NCI-H748 treated with DMSO at 0.1 percent for 48 hours (cell line): ENCODE measurements at places on chromosomes 7 and 10.

DNA sequence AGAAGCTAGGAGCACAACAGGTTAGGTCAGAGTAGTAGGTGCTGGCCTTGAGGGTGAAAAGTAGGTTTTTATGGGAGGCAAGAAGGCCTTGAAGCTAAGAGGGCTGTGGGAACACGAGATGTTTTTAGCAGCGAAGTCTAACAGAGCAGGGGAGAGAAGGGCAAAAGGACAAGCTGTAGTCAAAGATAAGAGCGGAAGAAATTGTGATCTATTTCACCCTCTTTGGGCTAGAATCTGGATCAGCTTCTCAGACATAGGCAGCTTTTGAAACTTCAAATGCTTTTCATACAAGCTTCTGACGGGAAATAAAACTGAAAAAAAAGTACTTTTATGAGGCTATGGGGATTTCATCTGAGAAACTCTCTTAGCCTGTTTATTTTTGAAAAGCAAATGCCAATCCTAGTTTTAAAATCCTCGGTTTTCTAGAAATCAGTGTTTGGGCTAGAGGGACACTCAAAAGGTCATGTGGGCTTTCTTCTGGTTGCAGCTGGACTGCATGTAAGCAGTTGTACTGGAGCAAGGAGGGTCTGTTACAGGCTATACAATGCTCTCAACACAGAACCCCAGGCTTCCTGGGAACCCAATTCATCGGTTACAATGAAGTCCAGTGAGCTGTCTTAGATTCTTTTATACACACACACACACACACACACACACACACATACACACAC lies 83.6 kb downstream of the RNF216 start:
- DNase-seq: no peak

GRCh38 chr7:84668116-84668515 lies 473.5 kb upstream of the SEMA3A start:
- no peak for DNase-seq

- peak; percentile 18 for DNase-seq
These were observed 518 bp downstream of the WAPL start for GRCh38 chr10:86520871-86521677.

DNA sequence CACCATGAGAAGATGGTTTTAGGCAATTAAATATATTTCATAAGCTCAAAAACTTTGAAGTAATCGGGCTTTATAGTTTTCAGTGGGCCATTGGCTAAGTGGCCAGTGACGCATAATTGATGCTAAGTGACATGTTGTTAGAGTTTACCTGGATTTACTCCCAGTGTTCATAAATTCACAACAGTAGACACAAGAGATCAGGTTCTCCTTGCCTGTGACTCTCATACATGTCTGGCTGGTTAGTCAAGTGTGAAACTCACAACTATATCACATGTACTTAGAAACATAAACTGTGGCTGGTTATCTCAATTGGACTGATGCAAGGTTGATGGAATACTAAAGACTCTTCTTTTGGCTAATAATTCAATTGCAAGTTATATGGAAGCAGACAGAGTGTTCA lies 26.2 kb downstream of the ASB15 start:
- no peak for DNase-seq

DNA sequence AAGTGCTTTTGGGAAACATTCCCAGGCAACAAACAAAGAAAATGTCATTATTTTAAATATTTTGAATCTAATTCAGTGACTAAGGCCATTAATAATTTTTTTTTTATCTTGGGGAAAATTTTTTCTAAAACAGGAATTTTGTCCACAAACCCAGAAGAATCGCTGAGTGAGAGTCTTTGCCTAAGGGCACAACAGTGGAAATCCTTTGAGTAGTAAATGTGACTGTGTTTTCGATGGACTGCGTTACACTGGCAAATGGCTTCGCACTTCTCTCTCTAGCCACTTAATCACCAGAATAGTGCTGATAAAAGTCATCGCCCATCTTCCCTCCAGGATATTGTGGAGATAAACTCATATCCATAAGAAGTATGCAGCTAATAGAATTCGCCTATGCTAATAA lies 430.3 kb upstream of the AKR1E2 start:
- DNase-seq: no peak

DNA sequence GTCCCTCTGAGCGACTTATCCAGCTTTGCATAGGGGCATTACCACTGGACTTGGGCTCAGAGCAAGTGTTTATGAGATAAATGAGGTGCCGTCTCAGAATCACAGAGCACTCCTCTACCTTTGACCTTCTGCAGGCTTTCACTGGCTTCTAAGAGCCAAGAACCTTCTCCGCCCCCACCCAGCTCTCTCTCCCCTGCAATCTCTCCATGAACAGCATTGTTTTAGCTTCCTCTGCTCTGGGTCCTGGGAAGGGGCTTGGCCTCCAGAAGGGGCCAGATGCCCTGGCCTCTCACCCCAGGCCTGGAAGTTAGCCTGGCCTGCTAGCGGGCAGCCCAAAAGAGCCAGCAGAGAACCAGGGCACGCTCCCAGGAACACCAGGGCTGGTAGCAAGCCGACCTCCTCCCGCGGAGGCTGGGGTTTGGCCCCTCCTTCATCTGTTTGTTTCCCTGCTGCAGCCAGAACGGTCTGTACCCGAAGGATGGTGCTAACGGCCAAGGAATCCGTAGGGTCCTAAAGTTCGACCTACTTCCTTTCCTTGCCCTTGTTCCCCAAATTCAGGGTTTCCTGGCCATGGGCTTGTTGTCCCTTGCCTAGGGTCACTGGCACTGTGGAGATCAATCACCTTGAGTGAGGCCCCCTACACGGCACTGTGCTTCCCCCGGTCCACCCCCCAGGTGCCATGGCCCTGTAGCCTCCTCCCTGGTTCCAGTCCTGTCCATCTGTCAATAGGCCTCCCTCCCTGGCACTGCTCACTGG lies 18.7 kb upstream of the DDIT4 start:
- no peak for DNase-seq

DNA sequence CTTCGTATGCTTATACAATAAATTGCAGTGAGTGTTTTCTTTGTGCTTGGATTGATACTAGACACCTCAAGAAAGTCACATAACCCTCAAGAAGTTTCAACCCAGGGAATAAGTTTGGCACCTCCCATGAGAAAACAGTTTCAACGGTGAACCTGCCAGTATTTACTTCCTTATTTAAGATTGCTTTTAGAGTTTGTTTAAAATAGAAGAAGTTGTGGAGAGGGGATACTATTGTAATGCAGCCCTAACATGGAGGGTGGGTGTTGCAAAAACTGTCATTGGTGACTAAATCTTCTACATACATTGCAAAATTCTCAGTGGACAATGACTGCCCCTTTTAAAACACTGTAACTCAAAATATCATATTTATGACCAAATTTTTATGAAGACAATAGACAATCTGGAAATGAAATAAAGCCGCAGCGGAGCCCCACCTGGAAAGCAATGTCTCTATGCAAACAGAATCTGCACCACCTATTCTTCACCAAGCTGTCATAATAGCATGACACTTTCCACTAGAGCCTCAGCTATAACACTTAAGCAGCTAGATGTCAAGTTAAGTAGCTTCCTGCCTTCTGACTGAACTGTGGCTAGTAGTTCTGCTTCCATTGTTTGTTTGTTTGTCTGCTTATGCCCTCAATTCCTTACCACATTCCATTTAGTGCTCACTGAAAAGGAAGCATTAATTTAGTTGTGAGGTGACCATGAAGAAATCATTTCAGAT lies 98.2 kb downstream of the MDFIC start:
- DNase-seq: no peak

DNA sequence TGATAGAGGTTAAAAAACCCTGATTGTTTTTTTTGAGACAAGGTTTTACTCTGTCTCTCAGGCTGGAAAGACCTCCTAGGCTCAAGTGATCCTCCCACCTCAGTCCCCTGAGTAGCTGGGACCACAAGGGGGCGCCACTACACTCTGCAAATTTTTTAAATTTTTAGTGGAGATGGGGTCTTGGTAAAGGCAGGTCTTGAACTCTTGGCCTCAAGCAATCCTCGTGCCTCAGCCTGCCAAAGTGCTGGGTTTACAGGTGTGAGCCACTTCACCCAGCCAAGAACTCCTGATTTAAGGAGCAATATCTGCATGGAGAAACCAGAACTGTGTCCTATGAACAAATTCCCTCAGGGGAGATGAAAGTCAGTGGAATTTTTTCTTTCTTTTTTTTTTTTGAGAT lies 7.3 kb upstream of the KLHDC10 start:
- peak; percentile 35 for DNase-seq

DNA sequence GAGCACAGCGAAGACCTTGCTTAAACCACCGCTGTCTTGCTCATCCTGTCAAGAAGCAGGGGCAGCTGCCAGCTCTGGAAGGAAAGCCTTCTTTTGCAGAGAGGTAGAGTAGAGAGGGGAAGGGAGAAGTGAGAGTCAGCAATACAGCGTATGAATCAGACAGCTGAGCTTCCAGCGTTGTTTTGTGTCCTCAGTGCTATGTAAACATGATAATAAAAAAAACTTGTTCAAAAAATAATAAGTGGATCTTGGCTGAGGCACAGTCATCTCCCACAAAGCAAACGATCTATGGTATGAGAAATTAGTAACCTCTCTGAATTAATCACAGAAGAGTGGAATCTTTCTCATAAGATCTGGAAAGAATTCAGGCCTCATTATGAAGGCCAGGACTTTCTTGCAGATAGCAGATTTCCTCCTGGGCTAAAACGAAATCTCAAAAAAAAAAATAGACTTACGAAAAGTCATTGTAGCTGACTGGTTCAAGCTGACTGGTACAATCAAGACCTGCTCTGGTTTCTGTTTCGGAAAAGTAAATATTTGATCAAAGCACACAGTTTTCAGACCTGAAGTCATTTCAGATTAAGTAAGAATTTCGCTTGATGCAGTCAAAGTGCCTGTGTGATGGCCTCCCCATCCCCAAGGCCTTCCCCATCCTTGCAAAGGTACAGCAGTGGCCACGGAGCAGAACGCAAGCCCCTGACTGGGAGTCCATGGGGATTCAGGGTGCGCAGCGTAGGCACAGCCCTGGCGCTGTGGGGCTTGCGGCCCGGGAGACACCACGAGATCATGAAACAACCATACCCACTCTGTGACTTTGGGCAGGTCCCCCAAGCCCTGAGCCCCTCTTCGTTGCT lies 29.4 kb downstream of the CHST15 start:
- no peak for DNase-seq

DNA sequence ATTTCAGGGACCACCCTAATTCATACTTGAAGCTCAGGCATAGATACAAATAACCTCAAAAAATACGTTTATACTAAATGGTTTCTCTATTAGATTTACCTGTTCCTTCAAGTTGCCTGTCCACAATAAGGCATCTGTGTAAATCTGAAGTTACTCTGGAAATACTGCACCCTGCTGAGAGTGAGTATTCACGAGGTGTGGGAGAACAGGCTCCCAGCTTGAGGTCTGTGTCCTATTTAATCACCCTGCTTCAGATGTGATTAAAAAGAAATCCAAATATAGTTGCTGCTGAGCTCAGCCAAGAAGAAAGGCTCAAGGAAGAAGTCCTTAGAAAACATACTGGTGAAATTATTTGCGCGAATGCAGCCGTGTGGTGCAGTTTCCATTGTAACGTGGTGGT lies 136.8 kb downstream of the KLF6 start:
- DNase-seq: no peak

DNA sequence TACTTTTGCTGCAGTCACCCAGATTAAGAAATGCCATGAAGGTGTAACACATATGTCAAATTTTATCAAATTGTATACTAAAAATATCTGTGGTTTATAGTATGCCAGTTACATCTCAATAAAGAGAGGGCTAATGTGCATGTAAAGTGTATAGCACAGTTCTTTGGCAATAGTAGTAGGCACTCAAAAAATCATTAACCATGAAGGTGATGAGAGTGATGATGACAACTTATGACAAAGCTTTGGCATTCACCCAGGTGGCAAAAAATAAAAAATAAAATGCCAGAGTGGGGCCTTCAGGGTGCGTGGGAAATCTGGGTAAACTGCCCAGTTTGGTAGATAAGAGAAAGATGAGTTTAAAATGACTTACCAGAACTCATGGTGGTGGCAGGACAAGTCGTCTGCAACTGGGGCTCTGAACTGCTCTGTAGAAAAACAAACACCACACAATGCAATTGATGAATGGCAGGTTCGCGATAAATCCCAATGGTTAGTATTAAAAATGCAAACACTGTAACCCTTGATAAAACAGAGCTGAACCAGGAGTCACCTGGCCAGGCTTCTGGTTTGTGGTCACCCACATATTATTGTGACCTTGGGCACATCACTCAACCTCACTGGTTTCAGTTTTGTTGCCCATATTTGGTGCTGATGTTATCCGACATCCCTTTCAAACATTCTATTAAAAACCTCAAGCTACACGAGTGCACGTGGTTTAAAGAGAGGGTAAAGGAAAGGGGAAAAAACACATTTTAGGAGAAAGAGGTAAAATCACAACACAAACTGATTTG lies 120.2 kb downstream of the SORBS1 start:
- DNase-seq: no peak

DNA sequence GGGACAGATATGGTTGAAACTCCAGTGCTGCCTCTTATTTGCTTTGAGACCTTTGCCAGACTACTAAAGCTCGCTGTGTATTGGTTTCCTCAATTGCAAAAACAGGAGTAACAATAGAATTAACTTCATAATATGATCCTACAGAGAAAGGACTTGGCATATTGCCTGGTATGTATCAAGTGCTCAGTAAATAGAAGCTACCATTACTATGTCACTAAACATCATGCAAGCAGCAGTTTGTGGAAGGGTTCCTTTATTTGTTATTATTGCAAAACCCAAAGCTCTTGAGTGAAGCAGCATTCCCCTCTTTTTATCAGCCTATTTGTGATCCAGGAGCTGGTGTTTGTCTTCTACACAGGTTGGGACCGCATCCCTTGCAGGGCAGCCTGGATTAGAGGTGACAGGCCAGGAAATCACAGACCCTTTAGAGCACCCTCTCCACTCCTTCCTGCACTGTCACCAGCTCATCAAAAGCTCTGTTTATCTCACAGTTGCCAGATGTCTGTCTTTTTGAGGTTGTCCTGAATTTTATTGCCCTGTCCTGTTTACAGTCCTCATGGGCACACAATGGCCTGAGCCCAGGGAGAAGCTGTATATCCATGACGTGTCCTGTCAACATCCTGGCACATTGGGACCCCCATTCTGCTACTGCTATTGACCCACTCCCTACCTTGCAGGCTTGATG lies 121.5 kb downstream of the SNX10 start:
- peak; percentile 99 for DNase-seq

- DNase-seq: no peak
These were observed 41.1 kb downstream of the CAV1 start for GRCh38 chr7:116565981-116566380.

DNA sequence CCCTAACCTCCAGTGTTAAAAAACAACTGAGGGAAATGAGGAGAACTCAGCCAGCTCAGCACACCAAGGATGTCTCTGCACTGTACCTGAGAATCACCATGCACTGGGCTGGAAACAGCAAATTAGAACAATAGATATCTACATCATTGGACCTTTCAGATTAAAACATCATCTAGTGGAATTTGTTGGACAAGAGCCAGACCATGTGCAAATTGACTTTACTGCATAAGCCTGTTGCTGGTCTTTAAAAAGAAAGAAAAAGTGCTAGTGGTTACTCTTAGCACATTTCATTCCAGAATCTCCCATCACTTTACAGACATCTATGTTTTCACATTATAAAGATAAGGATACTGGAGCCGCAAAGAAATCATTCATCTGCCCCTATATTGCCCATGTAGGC lies 75.4 kb downstream of the FGFR2 start:
- no peak for DNase-seq
